ENCODE measurements at places on chromosomes 1 and 21.

DNA sequence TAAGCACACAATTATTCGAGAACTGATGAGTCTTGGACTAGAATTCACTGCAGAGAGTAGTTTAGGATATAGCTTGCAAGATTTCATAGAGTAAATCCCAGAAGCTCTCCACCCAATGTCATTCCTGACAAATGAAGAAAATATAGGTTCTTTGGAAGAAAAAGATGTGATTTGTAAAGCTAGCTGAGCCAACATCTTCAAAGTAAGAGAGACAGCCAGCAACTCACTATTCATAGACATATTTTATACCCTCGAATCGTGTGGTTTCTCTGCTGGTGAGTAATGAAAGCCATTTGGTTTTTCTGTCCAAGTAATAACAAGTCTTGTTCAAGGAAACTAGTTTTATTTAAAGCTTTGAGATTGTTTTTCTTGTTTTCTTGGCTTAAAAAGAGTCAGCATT lies 165.7 kb upstream of the SYT6 start:
- DNase-seq = no peak

- DNase-seq = no peak
Measured at GRCh38 chr1:30842697-30843354, 65.7 kb downstream of the SDC3 start.

- no peak for DNase-seq
Measured at GRCh38 chr1:28812669-28813468, 899 bp downstream of the OPRD1 start.

- DNase-seq = no peak
Measured at GRCh38 chr1:30060738-30061137, 662.6 kb downstream of the MATN1 start.

- DNase-seq = no peak
Measured at GRCh38 chr21:38221594-38221993, 35.2 kb upstream of the KCNJ15 start.

- peak; percentile 33 for DNase-seq
Measured at GRCh38 chr1:186183219-186183618, 191.8 kb downstream of the TPR start.

DNA sequence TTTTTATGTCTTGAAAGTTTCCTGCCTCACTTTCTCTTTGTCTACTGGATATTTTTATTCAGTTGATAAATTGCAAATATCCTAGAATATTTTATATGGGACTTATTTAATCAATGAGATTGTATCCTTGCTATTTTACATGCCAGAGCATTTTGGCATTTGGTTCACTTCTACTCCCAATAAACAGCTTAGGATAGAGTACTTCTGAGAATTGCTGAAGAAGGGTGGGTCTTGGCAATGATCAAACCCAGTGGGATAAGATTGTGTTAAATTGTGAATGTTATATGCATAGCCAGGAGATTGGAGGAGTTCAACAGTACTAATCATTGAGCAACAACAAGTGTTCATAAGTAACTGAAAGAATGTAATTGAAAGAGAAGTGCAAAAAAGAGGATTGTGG lies 60.1 kb downstream of the SDCCAG8 start:
- DNase-seq = no peak

DNA sequence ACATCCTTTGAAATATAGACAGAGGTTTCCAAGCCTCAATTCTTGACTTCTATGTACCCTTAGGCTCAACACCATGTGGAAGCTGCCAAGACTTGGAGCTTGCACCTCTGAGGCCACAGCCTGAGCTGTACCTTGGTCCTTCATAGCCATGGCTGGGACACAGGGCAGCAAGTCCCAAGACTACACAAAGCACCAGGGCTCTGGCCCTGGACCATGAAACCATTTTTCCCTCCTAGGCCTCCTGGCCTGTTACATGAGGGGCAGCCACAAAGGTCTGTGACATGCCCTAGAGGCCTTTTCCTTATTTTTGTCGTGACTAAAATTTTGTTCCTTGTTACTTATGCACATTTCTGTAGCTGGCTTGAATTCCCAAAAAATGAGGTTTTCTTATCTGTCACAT lies 953.1 kb upstream of the ADGRL4 start:
- no peak for DNase-seq

- DNase-seq = no peak
Measured at GRCh38 chr1:219358080-219358479, 184.4 kb downstream of the LYPLAL1 start.

- DNase-seq = no peak
Measured at GRCh38 chr21:34278451-34278850, 85.4 kb upstream of the KCNE2 start.

DNA sequence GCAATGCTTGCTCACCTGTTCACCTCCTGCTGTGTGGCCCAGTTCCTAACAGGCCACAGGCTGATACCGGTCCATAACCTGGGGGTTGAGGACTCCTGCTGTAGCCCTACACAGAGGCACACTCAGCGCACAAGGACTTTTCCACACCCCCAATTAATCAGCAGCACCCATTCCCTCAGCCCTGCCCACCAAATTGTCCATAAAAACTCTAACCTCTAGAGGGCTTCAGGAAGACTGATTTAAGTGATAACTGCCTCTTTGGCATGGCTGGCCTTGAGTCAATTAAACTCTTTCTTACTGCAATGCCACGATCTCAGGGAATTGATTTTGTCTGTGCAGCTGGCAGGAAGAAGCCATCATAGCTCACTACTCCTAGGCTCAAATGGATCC lies 71.3 kb upstream of the MUTYH start:
- peak; percentile 8 for DNase-seq

DNA sequence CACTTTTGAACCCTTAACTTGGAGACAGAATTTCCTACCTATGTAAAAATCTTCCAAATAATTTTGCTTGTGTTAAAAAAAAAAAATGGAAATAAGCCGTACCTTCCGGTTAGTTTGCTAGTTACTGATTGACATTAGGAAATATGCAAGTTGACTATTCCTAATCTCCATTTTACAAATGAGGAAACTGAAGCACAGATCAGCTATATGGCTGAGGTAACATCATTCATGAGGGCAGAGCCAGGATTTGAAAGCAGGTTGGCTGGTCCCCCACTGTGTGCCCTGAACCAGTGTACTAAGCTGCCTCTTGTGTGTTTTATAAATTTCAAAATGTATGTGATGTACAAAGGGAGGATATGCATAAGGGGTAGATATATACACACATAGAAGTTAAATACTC lies 29.6 kb downstream of the BACE2 start:
- no peak for DNase-seq

DNA sequence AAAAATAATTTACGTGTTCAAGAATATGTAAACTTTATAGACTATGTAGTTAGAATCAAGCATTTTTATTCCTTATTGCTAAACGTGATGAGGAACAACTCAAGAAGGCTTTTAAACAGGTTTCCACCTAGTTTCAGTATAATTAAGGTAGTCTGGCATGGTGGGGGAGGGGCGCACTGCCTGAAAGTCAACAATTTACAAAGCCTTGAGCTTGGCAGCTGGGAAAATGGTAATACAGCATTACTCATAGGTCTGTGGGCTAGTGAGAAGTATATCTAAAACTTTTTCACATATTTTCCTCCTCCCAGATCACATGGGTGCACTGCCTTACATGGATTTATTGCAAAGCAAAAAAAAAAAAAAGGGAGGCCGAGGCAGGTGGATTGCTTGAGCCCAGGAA lies 75.2 kb downstream of the EVI5 start:
- DNase-seq = no peak

GRCh38 chr21:14945176-14945575 lies 119.6 kb downstream of the NRIP1 start:
- no peak for DNase-seq

DNA sequence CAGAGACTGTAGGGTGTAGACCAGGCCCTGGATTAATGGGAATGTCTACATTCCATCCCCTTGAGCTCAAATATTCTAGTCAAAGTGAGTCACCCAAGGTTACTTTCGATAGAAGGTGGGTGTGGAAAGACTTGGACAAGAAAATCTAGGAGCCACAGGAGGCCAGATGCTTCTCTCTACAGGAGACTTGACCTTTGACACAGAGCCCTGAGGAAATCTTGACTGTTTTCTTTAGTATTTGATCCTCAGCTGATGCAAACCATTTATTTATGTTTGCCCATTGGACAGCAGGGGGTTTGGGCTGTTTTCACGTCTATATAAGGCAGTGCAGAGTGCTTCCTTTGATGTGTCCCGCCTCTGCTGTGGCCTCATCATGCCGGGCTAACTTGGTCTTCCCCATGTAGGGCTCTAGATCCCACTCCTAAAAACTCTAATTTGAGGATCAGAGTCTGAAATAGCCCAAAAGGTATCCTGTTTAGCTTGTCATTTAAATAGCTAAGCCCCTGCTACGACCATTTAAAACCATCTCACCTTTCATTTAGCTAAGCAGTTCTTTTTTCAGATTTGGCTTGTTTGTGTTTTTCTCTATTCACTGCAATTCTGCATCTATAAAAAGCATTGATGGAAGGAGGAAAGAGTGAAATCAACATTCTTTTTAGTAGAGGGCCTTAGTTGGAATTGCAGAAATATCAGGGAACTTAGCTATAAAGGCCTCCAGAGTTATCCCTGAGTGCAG lies 15.5 kb upstream of the MAP3K7CL start:
- DNase-seq = peak; percentile 21

DNA sequence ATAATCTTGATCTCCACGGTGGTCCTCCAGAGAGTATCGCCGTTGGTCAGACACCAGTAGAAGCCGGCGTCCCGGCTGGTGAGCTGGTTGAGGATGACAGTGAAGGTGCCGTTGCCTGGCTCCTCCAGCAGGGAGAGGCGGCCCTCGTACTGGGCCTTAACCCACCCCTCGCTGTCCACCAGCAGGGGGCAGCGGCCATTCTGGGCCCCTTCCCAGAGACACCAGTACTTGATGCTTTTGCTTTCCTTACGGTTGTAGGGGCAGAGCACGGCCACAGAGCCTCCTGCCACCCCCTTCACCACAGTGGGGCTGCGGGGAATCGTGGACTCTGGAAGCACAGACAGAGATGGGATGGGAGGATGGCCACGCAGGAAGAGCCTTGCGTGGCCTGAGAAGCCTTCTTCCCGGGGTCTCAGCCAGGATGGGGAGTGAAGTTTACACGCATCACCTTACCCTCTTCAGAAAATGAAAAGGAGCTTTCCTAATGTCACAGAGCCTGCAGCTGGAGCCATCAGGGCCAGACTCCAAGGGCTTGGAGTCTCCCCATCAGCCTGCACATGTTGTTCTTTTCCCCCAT lies 10.7 kb downstream of the PIGR start:
- DNase-seq = no peak

DNA sequence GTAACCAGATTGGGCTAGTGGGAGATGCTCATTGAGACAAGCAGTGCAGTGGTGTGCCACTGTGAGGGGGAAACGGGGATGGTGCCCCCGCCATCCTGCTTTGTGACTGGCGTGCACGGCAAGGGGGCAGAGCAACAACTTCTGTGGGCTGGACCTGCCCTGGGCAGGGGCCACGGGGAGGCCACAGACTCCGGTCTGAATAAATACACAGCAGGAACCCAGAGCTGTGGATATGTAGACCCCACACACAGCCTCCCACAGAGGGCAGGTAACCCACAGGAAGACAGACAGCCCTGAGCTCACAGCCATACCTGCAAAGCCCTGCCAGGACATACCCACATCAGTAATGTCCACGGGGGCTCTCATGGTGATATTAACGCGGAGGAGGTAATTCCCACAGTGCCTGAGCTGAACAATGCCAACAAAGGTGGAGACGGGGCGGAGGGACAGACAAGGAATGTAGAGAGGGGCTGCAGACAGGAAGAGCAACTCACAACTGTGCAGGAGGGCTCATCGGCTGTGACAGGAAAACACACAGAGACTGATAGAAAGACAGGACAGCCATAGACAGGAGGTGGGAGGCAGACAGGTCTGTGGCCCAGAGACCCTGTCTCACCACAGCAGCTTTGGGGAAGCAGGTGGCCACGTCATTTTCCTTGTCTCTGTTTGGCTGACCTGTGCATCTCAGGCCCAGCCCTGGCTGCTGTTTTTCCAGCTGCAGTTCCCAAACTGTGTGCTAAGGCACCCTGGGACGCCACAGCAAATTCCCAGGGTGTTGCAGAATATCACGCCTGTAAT lies 4.9 kb upstream of the WNT3A start:
- no peak for DNase-seq

DNA sequence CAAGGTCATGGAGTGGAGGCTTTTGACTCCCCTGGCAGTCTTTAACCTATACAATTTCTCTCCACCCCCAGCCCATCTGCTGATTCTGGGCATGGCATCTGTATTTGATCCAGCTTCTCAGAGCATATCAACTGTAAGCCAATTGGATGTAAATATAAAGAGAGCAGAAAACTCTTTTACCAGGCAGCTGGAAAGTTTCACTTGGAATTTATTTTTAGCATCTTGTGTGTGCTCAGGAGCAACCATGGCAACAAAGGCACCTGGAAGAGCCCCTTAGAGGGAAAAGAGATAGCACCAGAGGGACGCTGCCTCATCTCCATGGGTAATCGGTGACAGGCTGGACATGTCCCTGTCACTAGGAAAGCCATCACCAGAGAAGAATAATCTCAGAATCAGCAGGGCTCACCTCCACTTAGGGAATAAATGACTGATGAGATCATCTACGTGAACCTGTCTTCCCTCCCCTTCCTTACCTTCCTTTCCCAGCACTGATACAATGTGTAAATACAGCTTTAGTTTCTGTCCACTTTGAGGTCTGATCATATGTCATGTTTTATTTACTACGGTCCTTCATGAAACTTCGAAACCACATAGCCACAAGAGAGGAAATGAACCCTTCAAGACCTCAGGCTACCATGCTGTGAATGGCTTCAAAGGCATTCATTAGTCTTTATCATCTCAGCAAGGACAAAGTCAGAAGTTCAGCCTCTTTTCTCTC lies 25.3 kb upstream of the SIPA1L2 start:
- DNase-seq = no peak

DNA sequence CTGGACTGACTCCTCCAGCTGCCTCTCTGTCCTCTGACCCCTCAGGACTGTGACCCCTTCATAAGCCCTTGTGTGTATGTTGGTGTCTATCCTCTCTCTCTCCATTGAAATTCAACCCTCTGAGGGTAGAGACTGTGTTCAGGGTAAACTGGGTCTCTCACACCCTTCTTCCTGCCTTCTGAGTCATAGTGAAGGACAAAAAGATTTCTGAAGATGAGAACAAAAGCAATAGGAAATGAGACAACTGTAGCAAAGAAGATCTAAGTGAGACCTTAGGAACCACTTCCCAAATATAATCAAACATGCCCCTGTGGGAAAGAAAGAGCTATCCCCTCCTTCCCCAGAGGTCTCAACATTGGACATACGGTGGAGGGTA lies 16.9 kb downstream of the NUAK2 start:
- DNase-seq = no peak

DNA sequence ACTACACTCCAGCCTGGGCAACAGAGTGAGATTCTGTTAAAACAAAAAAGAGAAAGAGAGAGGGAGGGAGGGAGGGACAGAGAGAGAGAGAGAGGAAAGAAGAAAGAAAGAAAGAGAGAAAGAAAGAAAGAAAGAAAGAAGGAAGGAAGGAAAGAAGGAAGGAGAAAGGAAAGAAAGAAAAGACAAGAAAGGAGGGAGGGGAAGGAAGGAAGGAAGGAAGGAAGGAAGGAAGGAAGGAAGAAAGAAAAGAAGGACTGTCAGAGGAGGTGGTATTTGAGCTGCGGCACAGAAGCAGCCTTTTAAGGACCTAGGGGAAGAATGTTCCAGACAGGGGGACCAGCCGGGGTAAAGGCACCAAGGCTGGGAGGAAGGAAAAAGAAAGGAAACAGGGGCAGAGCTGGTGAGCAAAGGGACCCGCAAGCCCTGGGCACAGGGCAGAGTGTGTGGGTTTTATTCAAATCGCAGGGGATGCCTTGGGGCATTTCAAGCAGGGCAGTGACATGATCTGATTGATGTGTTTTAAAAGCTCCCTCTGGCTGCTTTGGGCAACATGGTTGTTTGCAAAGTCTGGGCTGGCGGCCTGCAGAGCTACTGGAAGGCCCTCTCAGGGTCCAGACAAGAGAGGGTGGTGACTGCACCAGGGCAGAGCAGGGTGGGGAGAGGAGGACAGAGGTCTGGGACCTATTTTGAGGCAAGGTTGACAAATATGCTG lies 176.9 kb upstream of the VAMP3 start:
- DNase-seq = no peak
